Cardiac septum (tissue), 1 donor: ENCODE measurements at places on chromosomes 3 and 15.

DNA sequence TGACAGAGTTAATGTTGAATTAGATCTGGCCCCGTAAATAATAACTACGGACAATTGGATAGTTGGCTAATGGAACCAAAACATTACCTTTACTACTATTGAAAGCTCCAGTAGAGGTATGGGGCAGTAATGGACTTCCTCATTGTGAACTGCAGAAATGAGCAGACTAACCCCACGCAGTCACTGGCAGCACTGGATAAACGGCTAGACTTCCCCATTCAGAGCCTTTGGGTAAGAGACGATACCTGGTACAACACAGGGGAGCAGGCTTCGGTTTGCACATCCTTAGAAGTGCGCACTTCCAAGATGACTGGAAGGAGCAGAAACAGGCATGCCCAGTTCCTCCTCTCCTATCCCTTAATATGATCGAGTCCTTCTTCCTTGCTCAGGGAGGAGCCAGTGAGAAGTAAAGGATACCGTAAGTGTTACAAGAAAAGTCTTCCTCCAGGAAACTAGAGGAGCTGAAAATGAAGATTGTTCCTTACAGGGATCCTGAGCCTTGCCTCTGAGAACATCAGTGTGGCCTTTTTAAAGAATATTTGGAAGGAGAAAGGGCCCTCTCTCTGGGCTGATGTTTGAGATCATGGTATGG, 100.5 kb upstream of the NECTIN3 start:
- no peak for DNase-seq

GRCh38 chr3:138442433-138442832, 8.0 kb downstream of the ESYT3 start:
- peak; percentile 59 for DNase-seq

- DNase-seq = no peak
Measured at GRCh38 chr15:95761501-95762165, 568.9 kb upstream of the NR2F2 start.

- DNase-seq = no peak
Measured at GRCh38 chr3:195892105-195893043, 16.0 kb downstream of the TNK2 start.

- peak; percentile 89 for DNase-seq
Measured at GRCh38 chr3:197456261-197457091, 99.3 kb downstream of the BDH1 start.
